Mesenteric fat pad (tissue), 1 donor: ENCODE measurements at places on chromosomes 11 and 22. TPM values are rescaled to one million over a fixed set of nuclear protein-coding genes. Genes with fewer than 3 reads are reported as not detected.
A peak's percentile ranks its signal among the peaks of the same experiment; 100 is the strongest.

The ARHGAP8 gene
- 8.2 TPM for total RNA-seq

The OR52E8 gene
- not detected for total RNA-seq

The PNPLA5 gene
- total RNA-seq, result not detected

DNA sequence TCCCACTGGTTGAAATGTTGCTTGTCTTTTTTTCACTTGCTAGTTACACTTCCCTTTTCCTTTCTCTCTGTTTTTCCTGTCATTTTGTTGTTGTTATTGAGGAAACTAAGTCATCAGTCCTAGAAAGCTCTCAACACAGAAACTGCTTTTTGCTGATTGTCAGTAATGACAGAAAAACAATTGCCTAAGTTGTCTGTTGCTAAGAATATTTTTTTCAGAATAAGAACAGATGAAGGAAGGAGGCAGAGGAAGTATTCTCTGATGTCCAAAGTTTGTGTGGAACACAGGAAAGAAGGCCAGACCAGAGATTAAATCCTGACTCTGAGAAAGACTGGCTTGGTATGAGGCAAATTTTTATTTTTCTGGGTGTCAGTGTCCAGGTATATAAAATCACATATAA, 163.3 kb downstream of the CASP12 start:
- no peak for DNase-seq

DNA sequence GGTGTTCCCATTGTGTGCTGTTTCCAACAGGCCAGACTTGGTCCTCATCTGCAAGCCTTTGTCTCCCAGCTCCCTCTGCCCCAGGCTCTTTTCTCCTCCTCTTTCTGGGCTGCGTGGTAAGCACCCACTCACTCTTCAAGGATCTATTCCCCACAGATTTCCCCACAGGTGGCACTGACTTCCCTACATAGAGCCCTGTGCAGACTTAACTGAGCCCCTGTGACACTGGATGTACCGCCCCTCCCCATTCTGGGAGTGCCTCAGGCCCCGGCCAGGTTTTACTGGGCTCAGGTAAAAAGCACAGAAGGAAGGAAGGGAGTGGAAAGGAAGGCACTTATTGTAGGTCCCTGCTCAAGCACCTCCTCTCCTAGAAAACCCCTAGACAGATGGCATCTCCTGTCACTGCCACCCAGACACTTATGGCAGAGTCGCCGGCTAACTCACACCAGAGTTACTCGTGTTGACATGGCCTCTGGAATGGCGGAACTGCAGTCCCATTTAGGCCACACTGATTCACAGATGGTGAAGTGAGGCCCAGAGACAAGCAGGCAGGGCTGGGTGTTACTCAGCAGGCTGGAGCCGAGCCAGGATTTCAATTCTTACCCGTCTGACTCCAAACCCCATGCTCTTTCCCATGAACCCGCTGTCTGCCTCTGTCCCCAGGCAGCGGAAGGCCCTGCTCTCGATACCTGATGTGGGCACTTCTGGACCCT, 47.2 kb downstream of the LRRC32 start:
- peak; percentile 73 for DNase-seq

DNA sequence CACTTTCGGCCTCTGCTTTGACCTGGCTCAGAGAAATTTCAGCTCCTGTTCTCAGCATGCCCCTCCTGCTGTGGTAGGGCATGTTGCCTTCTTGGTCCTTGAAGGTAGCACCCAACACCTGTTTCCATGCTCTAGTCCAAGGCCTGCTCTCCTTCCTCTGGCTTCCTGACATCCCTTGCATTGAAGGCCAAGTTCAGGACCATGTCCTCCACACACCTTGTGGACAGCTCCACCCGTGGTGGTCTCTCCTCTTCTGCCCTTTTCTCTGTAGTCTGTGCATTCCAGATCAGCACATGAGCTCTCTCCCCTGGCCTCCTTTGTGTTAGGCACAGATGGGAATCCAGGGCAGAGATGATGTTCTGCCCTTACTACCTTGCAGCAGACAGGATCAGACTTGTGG, 225.3 kb downstream of the ADAMTS15 start:
- DNase-seq, result no peak

- DNase-seq, result no peak
These were observed 12.9 kb upstream of the RHOD start for GRCh38 chr11:67043572-67044349.

DNA sequence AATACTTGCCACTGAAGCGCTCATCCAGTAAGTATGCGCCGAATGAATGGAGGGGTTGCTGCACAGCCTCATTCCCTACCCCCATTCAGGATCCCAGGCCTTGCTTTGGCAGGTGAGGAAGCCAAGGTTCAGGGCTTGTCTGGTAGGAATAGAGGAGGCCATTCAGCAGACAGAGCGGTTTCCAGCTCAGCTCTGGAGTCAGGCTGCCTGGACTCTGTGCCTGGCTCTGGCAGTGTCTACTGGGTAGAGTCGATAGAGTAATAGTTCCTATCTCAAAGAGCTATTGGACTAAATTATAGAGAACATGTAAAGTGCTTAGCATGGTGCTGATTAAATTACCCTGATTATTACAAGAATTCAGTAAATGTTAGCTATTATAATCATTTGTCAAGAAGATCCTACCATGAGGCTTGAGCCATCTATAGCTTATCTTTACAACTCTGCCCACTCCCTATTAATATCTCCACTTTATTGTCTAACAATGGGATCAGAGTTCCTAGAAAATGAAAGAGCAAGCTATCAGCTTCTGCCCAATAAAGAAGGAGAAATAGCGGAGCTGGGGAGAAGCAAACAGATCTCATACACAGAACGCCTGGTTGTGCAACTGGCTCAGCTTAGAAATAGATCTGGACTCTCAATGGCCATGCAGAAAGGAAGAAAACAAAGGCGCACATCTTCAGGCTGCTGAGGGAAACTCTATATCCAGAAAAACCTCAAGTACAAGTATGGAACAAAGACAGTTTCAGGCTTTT, 6.6 kb upstream of the SNX32 start:
- DNase-seq, result no peak

GRCh38 chr22:41001722-41002122, 50.5 kb downstream of the RBX1 start:
- DNase-seq, result no peak

GRCh38 chr11:9341638-9342178, 27.3 kb upstream of the TMEM41B start:
- no peak for DNase-seq

GRCh38 chr11:74459584-74459983, 7.8 kb downstream of the KCNE3 start:
- DNase-seq, result no peak

- DNase-seq, result no peak
These were observed 75.7 kb upstream of the B3GAT1 start for GRCh38 chr11:134487696-134488095.

GRCh38 chr11:22822203-22822602, 7.4 kb downstream of the SVIP start:
- DNase-seq, result no peak

- no peak for DNase-seq
These were observed 9.4 kb downstream of the VSTM5 start for GRCh38 chr11:93840981-93841380.

DNA sequence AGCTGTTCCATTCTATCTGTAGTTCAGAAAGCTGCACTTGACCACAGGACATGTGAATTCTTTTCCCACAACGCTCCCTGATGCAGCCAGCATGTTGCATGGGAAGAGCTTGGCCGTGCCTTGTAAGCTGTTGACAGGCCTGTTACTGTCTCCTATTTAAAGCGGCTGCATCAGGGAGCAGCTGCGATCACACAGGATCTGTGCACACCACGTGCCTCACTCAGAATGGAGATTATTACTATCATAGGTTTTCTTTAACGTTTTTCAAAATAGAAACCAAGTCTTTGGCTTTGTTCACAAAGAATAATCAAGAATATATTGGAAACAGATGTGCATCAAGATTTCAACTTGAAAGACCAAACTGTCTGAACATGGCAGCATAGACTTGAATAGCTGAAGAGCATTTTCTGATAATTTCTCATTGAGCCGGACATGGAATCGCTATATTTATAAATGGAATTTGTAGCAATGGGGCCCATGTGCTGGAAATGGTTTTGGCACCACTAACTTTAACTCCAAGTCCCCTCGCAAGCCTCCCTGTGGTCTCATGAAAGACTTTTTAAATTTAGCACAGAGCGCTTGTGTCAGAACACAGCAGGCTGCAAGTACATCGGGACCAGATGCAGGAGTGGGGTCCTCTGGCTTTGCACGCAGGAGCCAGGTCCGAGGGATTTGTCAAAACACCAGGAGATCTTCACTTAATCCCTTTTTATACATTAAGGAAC, 40.8 kb upstream of the MYO18B start:
- DNase-seq, result no peak
